ENCODE measurements at places on chromosomes 13 and 19.

- no peak for DNase-seq
Measured at GRCh38 chr13:28650284-28650683, 8.6 kb upstream of the POMP start.

DNA sequence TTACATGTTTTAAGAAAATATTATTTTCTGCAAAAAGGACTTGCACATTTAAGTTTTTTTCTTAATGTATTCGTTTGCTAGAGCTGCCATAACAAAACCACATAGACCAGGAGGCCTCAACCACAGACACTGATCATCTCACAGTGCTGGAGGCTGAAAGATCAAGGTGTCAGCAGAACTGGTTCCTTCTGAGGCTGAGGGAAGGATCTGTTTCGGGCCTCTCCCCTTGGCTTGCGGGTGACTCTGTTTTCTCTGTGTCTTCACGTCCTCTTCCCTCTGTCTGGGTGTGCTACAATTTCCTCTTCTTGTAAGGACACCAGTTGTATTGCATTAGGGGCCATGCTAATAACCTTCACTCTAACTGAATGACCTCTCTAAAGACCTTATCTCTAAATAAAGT lies 364.2 kb downstream of the IRS2 start:
- no peak for DNase-seq

GRCh38 chr19:16018801-16019551 lies 57.3 kb upstream of the TPM4 start:
- no peak for DNase-seq

DNA sequence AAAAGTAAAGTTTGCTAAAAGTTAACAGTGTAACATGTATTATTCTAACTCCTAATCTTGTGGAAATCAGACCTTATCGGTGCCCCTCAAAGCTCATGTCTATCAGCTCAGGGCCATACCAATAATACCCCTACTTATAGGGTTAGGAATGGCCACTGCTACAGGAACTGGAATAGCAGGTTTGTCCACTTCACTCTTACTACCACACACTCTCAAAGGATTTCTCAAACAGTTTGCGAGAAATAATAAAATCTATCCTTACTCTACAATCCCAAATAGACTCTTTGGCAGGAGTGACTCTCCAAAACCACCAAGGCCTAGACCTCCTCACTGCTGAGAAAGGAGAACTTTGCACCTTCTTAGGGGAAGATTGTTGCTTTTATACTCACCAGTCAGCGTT lies 1677.7 kb downstream of the OLFM4 start:
- DNase-seq = no peak

- no peak for DNase-seq
Measured at GRCh38 chr13:112260108-112261055, 115.8 kb upstream of the SPACA7 start.
